Neural crest cell (in vitro differentiated cells): ENCODE measurements at places on chromosomes 5 and 9.

DNA sequence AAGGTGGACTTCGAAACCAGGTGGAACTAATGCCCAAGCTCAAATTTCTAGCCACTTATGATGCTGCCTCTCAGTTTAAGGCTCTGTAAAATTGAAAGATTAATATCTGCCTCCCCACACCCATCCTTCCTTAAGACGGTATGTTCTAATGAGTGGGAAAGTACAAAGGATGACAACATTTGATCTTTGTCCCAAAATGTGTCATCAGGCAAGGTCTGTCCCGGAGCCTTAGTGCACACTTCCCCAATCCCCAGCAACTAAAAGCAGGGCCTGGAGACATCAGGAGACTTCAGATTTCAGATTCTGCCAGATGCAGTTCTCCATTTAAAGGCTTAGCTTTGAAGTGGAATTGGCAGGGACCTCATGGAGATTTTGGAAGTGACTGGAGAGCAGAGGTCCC, 316.5 kb downstream of the ASTN2 start:
- no peak for DNase-seq

DNA sequence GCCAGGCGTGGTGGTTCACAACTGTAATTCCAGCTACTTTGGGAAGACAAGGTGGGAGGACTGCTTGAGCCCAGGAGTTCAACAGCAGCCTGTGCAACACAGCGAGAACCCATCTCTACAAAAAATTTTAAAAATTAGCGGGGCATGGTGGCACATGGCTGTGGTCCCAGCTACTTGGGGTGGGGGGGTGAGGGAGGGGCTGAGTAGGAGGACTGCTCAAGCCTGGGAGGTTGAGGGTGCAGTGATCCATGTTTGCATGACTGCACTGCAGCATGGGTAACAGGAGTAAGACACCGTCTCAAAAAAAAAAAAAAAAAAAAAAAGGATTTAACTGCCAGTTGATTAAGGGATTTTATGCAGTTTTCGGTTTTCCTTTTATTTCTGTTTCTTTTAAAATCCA, 65.0 kb downstream of the PTBP3 start:
- DNase-seq, result no peak

DNA sequence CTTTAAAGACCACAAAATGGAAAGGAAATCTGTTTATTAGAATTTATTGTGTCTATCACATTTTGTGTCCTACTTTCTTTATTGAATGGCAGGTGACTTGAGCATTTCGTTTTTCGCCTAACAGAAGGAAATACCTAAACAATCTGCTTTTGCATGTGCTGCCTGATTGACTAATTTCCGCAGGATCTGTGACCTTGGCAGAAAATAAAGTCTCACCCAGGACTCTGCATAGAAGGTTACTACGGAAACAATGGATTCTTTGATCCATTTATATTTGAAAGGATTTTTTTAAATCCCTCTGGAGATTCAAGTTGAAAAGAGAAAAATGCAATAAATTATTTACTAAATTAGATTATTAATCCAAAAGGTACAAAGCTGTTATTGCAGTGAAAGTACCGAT, 61.0 kb upstream of the CAST start:
- DNase-seq, result no peak

GRCh38 chr9:128250839-128251731, 24.7 kb downstream of the GOLGA2 start:
- no peak for DNase-seq

DNA sequence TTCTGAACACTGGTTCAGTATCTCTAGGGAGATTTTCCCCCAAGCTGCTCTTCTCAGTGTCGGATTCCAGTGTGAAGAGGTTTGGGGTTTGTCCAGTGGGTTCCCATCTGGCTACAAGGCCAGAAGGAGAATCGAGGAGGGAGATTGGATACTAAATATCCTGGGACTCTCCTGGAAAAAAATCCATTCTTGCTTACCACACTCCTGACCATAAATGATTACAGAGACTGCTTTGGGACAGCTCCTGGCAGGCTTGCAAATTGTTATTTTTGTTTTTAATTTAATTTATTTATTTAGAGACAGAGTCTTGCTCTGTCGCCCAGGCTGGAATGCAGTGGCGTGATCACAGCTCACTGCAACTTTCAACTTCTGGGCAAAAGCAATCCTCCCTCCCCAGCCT, 4.7 kb upstream of the SUSD1 start:
- DNase-seq, result no peak

DNA sequence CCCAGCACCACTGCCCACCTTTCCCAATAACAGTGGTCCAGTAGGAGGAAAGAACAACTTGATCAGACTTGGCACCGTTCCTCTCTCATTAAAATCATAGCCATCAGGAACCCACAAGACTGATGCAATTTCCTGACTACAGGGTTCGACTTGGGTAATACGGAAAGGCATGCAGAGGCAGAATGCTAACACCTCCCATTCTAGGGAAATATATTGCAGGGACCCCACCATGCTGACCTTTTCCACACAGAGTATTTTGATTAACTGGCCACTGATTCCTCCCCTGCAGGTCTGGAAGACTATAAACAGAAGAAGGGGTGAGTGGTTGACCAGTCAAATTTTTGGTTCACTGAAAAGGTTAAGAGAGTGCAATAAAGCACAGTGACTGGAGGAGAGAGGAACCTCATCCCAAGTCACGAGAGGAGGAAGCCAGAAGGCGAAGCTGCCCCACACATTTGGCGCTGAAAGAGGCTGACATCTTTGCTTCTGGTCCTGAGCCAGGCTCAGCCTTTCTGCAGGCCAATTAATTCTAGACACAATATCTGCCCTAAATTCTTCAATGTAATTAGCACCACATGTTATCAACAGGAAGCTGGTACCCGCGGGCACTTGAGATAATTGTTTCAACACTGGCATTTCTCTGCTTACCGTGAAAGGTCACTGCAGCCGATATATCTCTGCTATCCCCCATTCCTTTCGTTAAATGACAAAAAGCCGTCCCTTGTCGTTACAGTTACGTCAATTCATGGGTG, 64.7 kb upstream of the SPOCK1 start:
- no peak for DNase-seq

DNA sequence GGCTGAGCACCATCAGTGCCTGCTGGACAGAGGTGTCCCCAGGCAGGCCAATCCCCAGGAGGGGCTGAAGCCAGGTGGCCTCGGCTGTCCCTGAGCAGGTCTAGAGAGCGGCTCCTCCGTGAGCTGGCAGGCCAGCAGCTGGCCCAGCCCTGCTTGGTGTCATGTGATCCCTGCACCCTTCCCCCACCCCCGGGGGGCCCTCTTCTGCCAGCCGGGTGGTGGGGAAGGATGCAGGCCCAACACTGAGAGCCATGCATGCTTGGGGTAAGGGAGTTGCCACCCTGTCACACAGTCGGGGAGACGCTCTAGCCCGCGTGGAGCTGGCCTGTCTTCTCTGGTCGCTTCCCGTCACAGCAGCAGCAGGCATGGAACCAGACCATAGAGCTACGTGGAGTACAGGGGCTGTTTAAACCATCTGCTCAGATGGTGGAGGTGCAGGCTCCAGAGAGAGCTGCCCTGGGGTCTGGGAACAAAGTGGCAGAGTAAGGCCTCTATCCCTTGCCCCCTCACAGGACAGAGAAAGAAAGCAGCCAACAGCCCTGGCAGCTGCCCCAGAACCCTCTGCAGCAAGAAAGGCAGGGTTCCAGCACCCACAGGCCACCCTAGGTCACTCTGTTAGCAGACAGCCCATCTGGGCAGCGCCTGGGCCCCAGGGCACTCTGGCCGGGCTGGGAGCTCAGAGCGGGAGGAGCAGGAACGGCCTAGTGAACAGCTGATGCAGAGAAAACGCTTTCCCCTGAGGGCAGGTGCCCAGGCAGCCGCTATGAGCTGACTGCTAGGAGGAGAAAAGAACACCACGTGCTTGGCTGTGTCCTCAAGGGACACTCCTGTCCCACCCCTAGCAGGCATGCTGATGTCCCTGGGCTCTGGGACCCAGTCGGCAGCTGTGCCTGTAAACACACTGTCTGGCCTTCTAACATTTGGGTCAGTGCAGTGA, 6.8 kb downstream of the RALGDS start:
- DNase-seq, result no peak

GRCh38 chr9:31325778-31326177, 1058.7 kb upstream of the ACO1 start:
- no peak for DNase-seq

DNA sequence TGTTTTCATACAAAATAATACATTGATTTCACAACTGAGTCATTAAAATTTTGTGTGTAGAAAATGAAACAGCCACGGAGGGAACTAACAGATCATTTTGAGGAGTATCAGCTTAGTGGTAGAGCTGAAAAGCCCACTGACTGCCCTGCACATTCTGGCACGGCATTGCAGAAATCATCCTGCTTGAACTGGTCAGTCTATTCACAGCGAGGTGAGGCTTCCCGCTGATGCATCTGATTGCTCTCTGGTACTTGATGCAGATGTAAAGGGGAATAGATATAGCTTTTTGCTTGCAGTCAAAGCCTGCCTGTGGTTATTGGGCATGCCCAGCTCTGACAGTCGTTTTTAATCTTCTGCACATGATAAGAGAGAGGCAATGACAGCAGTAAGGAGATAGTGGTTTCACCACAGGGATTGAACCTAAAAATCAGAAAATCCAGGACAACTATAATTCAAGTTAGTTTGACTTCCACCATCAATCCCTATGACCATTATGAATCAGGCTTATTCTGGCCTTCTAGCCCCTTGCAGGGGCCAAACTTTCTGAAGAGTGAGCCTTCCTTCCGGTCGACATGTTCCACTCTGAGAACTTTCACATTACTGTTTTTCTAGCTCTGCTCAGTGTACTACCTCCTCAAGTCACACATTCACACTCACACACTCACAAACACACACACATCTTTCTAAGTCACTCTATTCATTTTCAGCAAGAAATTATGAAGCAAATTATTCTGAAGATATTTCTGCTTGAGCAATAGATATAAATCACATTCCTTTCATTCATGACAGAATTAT, 782.8 kb upstream of the NUDT12 start:
- DNase-seq, result no peak

DNA sequence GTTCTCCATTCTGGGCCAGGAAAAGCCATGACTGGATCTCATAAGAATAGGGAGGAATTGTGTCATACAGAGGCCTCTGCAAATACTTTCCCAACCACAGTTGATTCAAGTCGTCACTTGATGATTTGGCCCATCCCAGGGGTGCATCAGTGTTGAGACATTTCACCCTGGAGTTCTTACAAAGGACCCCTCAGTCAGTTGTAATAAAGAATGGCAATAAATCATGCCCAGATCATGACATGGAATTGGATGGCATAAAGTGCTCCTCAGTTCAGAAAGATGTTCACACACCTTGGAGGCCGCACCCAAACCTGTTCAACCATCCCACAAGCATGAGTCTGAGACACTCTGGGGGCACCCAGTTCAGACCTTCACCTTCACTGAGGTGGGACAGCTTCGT, 168.1 kb downstream of the NR3C1 start:
- DNase-seq, result no peak

- peak; percentile 58 for DNase-seq
Observed at GRCh38 chr5:1468247-1468612, 23.0 kb upstream of the SLC6A3 start.

DNA sequence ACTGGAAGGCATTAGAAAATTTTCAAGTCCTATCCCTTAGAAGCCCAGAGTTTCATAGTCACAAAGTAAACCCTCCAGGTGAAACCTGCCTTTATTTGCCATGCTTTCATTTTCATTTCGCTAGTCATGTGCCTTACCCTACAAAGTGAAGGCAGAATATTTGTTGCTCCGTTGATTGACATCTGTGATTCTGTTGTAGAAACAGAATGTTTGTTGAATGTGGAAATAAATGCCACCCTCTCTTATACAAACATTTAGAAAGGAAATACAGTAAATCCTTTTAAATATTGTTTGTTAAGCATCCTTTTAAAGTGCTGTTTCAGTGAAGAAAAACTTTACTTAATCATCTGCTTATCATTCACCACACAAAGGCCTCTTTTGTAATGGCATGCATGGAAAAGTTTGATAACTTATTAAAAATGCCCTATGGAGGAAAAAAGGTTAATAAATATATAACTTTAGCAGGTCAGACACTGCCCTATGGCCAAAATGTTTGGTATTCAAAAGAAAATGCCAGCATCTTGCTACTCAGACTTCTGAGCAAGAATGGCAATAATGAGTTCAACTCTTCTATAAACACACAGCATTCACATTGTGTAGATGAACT, 34.3 kb upstream of the CAST start:
- DNase-seq, result no peak

DNA sequence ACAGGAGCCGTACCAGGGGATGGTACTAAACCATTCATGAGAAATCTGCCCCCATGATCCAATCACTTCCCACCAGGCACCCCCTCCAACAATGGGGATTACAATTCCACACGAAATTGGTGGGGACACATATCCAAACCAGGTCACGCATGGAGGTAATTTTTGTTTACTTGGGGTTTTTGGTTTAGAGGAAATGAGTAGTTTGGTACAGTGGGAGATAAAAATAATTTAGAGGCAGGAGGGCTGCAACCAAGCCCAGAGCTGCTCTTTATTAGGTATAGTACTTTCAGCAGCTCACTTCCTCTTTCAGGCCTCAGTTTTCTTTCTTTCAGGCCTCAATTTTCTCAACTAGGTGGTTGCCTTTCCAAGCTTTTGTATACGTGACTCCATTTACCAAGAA, 23.2 kb downstream of the PRUNE2 start:
- DNase-seq, result no peak
